ENCODE measurements at places on chromosomes 13 and 19.

GRCh38 chr13:58302349-58302748, 670.8 kb downstream of the PCDH17 start:
- DNase-seq: no peak

- no peak for DNase-seq
These were observed 430.3 kb downstream of the EFNB2 start for GRCh38 chr13:106105153-106105552.

GRCh38 chr13:80341756-80342370, 937 bp upstream of the SPRY2 start:
- DNase-seq: peak; percentile 45

- DNase-seq: no peak
These were observed 89.6 kb upstream of the TNFSF11 start for GRCh38 chr13:42484386-42484785.

- peak; percentile 86 for DNase-seq
These were observed 4.5 kb downstream of the BCL3 start for GRCh38 chr19:44752816-44753625.

DNA sequence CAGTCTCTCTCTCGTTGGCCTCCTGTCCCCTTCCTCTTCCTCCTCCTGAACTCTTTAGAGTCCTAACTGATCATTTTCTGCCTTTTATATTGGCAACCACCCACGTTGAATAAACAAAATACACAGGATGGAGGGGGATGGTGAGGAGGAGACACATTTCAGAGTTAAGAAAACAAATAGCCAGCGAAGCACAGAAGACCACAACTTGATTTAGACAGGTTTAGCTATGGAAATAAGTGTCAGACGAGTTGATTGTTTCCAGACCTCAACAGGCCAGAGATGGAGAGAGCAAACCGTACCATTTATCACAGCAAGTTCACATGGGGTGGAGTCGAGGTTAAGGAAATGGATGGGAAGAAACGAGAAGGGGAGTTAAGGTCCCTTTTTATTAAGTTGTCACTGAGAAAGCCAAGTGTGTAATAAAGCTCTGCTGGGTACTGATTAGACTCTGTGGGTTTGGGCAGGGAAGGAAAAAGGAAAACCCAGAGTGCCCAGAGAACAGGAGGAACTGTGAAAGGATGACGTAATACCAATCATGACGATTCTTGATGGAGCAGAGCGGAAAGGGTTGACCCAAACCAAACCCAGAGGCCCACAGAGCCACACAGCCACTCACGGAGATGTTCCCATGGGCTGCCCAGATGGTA, 11.1 kb upstream of the SERP2 start:
- no peak for DNase-seq

- DNase-seq: no peak
These were observed 1.9 kb downstream of the LDLR start for GRCh38 chr19:11090997-11091702.

GRCh38 chr19:19677579-19677978, 8.9 kb downstream of the ZNF101 start:
- DNase-seq: no peak

DNA sequence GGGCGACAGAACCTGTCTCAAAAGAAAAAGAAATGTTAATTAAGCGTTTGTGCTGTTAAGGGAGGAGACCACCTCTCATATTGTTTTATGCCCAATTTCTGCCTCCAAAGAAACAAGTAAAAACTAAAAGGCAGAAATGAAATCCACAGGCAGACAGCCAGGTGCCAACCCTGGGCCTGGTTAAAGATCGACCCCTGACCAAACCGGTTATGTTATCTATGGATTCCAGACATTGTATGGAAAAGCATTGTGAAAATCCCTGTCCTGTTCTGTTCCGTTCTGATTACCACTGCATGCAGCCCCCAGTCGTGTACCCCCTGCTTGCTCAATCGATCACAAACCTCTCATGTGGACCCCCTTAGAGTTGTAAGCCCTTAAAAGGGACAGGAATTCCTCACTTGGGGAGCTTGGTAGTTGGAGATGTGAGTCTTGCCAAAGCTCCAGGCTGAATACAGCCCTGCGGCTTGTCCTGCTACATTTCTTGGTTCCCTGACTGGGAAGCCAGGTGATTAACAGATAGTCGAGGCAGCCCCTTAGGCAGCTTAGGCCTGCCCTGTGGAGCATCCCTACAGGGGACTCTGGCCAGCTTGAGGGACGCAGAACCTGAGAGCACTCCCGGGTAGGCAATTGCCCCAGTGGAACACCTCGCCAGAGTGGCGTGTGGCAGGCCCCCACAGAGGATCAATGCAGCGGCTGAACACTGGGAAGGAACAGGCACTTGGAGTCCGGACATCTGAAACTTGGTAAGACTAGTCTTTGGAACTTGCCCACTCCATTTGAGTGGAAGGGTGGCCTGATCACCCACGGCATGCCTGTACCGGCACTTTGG, 748 bp upstream of the ZNF552 start:
- no peak for DNase-seq

DNA sequence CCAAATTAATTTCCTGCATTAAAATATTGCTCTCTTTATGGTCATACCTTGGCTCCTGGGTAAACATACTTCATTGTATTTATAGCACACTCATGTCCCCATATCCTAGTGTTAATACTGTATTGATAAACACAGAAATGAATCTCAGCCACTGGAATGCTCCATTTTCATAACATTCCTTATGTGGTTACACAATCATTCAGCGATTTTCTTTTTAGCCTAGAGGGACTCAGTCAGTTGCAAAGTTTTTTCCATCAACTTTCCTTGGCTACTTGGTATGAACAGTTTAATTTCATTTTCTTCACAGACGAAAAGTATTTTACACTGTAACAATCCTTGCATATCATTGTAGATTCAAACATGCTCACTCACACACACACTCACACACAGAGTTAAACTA, 471.5 kb downstream of the FGF14 start:
- no peak for DNase-seq

GRCh38 chr19:1847684-1848398, 442 bp downstream of the REXO1 start:
- no peak for DNase-seq

GRCh38 chr13:50711131-50711815, 132.2 kb downstream of the DLEU7 start:
- no peak for DNase-seq

DNA sequence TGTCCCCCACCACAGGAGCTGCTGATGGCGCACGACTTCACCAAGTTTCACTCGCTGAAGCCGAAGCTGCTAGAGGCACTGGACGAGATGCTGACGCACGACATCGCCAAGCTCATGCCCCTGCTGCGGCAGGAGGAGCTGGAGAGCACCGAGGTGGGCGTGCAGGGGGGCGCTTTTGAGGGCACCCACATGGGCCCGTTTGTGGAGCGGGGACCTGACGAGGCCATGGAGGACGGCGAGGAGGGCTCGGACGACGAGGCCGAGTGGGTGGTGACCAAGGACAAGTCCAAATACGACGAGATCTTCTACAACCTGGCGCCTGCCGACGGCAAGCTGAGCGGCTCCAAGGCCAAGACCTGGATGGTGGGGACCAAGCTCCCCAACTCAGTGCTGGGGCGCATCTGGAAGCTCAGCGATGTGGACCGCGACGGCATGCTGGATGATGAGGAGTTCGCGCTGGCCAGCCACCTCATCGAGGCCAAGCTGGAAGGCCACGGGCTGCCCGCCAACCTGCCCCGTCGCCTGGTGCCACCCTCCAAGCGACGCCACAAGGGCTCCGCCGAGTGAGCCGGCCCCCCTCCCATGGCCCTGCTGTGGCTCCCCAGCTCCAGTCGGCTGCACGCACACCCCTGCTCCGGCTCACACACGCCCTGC, 4.4 kb upstream of the NOP53 start:
- DNase-seq: no peak

DNA sequence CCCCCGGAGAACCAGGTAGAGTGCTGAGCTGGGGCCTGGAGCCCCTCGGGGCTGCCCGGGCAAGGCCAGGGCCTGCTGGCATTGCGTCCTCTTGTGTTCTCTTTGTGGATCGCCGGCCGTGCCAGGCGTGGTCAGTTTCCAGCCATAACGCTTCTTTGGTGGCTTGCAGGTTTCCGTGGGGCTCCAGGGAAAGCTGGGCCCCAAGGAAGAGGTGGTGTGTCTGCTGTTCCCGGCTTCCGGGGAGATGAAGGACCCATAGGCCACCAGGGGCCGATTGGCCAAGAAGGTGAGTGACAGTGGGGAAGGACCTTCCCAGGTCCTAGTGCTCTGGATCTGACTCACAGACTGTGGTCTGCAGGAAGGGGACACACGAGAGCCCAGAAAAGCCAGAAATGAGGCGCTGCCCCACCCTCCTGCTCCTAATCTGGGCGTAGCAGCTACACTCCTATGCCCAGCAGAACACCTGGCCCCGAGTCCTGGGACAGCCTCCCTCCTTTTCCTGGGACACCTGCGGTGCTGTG, 57.5 kb downstream of the RAB20 start:
- no peak for DNase-seq

DNA sequence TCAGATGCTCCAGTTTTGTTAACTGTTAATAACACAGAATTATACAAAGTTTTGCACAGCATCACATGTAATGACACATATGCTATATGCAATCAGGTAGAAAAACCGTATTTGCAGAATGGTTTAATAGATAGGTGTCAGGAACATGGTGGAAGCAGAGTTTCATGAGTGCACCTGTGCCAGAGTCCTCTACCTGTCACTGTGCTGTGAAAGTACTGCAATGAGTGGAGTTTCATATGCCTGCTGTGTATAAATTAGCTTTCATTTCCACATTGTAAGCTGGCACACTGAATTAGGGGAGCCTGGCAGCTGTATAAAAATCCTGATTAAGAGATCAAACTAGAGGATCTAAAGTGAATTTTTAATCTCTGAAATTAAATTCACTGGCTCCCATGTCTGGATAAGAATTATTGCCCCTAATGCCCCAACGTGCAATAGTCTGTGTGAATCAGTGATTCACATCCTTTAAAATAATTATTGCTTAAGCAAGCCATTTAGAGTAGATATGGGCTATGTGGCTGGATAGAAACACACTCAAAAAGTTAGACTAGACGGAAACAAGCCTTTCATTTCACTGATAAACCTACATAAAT, 8.5 kb upstream of the EEF1AKMT1 start:
- DNase-seq: no peak

DNA sequence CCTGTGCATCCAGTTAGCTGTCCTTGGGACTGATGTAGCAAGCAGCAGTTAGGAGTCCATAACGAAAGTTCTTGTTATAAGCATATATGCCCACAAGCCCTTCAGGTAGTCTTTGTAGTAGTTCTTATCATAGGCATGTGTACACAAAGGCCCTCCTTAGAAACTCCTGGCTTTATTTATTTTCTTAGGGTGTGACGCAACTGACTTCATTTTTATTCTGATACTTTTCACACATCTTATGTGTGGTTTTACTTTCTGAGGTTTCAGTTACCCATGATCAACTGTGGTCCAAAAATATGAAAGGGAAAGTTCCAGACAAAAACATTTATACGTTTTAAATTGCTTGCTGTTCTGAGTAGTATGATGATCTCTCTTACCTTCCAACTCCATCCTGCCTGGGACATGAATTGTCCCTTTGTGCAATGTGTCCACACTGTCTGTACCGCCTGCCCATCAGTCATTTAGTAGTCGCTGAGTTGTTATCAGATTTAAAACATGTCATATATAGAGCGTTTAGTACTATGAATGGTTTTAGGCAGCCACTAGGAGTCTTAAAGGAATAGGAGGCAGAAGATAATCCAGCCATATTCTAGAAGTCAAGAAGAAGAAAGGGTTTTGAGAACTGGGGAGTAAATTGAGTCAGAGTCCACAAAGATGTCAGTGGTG, 19.4 kb downstream of the GPC5 start:
- DNase-seq: no peak

- peak; percentile 94 for DNase-seq
These were observed 19.7 kb downstream of the ZNF536 start for GRCh38 chr19:30391554-30392551.

DNA sequence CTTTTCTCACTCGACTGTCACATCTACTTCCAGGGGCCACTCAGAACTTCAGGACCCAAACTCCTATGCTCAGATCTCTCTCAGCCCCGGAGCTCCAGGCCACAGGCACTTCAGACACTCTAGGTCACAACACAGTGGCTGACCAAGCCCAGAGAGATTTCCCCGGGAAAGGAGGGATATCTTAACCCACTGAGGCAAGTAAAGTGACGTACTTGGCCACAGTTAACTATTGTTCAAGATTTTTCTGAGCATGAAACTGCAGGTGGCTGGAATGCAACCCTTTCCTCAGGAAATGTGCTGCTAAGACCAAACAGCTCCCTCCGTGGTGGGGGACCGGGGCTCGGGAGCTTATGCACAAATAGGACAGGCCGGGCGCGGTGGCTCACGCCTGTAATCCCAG, 23.9 kb downstream of the OPA3 start:
- no peak for DNase-seq

- no peak for DNase-seq
These were observed 151.8 kb upstream of the SOX1 start for GRCh38 chr13:111915104-111915551.

DNA sequence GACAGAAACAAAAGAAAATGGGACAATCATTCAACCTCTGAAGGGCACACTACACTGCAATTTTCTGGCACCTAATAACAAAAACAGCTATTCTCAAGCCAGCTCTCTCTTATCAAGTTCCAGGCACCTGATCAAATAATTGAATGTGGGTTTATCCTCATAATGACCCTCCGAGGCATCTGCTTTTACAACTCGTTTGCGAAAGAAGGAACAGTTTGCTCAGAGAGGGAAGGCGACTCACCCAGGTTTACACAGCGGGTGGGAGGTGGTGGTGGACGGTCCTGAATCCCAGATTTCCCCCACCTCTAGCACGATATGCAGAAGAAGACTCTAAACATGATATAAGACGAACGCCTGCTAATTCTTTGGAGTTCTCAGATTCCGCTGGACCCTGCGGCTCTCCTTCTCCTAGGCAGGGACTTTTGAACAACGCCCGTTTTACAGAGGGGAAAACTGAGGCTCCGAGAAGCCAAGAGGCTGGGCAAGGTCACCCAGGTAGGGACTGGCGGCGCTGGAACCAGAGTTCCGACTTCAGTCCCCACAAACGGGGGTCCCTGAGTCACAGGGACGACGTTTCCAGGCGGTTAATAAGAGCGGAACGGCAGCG, 641 bp downstream of the SGTA start:
- DNase-seq: no peak

DNA sequence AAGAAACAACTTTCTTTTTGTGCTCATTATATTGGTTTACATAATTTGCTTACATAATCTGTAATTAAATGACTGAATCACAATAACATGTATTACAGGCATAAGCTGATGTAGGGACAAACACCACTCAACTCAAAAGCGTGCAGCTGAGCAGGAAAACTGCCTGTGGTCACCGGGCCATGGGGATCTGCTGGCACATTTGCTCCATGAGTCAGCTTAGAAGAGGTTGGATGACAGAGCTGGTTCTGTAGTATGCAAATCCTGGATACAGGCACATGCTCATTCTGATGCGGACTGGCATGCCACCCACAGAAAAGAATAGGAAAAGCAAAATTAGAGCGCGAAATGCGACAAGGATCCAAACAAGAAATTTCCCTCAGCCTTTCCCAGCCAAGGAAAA, 128.6 kb downstream of the USP12 start:
- peak; percentile 96 for DNase-seq
